ENCODE measurements at places on chromosomes 3 and 15.

DNA sequence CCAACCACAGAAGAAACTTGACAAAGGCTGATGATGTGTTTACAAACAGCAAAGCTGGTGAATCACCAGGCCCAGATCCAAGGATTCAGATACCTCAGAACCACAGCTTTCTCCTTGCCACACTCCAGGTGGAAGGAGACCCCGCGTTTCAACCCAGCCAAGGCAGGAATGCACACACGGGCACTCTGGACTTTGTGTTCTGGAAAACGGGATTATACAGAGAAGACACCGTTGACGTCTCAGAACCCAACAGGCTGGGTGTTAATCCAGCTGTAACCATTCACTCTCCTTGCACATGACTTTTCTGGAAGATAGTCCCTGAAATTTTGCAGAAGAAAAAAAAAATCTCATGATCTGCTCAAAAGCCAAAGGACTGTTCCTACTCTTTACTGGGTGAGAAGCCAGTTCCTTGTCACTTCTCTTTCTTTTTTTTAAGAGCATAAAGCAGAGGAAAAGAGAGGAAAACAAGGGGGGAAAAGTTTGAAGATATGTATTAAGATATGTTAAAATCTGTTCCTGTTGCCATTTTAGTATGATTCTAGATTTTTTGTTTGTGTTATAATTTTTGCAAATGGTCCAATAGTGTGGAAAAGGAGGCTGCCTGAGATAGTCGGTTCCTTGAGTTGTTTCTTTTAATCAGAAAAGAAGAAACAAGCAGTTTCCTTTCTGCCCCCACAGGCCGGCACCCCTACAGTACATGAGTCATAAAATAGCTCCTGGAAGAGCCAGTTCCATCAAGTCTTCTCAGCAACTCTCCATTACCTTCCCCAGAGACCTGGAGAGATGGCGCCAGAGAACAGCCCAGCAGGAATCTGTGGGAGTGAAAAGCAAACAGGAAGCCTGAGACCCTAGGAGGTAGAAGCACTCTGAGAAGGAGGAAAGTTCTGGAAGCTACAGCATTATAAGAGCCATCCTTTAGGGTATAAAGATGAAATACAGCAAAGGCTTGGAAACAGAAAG, 73.1 kb downstream of the RORA start:
- no peak overlapping the region for H3K27ac ChIP-seq
- peaks cover 30% of the 10 kb centered on the region for H3K27me3 ChIP-seq
- DNase-seq, result no peak
- no peak overlapping the region for H3K4me3 ChIP-seq
- no peaks in the 10 kb centered on the region for H3K4me1 ChIP-seq

DNA sequence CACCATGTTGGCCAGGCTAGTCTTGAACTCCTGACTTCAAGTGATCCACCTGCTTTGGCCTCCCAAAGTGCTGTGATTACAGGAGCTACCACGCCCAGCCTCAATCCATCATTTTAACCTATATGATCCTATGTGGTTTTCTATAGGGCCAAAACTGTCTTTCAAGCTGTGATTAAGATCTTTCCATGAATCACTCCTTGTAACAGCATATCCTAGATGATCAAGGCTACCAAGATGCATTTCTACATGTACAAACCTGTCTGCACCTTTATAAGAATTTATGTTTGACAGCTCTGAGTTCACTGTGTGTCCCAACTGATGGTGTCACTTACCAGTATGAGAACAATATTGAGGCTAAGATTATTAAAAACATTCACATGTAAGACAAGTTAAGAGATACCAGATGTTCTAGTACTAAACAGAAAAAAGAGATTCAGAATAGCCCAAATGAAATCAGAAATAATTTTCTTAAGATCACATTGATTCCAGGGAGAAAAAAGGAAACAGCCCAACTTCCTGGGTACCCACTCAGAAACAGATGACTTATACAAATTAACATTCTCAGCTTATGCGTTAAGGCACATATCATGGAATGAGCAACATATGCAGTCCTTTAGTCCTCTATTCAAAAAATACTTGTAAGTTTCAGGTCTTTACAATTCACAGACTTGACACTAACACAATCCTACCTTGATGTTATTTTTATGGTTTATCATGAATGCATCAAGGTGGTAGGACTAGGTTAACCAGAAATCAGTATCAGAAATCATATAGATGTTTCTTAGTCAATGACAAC, 24.8 kb upstream of the PPIB start:
- no peak overlapping the region for H3K4me3 ChIP-seq
- H3K4me1 ChIP-seq, result peaks cover 3% of the 10 kb centered on the region
- no peak for DNase-seq

DNA sequence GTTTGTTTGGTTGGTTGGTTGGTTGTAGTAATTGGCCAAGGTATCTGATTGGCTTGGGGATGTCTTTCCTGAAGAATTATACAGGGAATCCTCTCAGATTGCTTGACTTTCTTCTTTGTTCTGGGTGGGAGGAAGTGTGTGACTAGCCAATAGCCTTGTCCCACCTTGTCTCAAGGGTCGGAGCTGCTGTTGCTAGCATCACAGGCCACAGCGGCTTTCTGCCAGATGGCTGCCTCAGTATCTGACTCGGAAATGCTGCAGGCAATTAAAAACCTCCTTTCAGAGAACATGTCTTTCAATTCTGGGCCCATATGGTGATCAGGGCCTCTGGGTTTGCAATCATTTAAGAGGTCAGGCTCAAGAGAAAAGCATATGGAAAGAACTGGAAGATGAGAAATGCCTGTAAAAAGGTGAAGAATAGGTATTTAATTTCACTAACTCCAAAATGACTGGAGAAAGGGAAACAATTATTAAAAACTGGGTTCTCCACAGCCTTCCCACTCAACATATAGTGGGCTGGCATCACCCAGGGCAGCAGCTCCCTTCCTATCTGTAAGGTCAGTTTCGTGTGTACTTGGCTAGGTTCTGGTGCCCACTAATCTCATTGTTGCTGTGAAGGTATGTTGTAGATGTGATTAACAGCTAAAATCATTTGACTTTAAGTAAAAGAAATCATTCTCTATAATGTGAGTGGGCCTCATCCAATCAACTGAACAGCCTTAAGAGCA, 32.4 kb downstream of the TGFBR2 start:
- H3K27me3 ChIP-seq, result no peaks in the 10 kb centered on the region
- peaks cover 99% of the 10 kb centered on the region for H3K4me1 ChIP-seq
- peak overlapping the region; percentile 29 for H3K4me3 ChIP-seq
- DNase-seq, result no peak
- H3K27ac ChIP-seq, result peak overlapping the region; percentile 93

DNA sequence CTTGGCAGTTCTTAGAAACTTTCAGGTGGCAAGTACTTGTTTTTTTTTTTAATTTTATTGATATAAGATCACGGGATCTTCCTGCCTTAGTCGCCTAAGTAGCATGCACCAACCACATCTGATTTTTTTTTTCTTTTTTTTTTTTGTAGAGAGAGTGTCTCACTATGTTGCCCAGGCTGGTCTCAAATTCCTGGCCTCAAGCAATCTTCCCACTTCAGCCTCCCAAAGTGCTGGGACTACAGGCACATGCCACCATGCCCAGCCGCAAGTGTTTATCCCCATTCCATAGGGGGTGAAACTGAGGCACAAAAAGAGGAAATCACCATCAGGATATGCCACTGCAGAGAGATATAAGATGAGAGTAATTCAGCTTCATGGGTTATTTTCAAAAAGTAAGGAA, 102.9 kb downstream of the IGF2BP2 start:
- no peaks in the 10 kb centered on the region for H3K36me3 ChIP-seq
- no peak for DNase-seq
- H3K27ac ChIP-seq, result no peak overlapping the region
- no peak overlapping the region for H3K4me3 ChIP-seq

DNA sequence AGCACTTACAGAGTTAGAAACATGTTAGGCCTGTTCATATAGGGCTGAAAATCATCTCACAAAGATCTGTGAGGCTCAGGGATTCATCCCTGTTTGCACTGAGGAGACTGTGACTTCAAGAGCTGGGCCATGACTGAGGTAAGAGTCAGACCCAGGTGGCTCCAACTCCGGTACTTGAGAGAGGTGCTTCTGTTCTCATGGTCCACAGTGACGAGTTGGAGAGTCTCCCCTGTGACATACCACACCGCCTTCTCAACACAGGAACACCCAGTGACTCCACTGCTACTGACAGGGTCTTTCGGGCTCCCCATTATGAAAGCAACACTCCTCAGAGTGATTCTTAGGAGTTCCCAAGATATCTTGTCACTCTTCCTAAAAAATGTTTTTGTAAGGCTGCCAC, 27.4 kb downstream of the FSTL1 start:
- H3K36me3 ChIP-seq, result no peaks in the 10 kb centered on the region
- no peak overlapping the region for H3K27ac ChIP-seq
- no peak for DNase-seq
- H3K4me3 ChIP-seq, result no peak overlapping the region
- peaks cover 4% of the 10 kb centered on the region for H3K4me1 ChIP-seq

- no peak overlapping the region for H3K27ac ChIP-seq
- H3K4me1 ChIP-seq, result no peaks in the 10 kb centered on the region
- H3K36me3 ChIP-seq, result no peaks in the 10 kb centered on the region
- H3K27me3 ChIP-seq, result peaks cover 5% of the 10 kb centered on the region
Measured at GRCh38 chr3:108420926-108421325, 89.5 kb downstream of the MYH15 start.

- peaks cover 32% of the 10 kb centered on the region for H3K27me3 ChIP-seq
- H3K27ac ChIP-seq, result no peak overlapping the region
- H3K36me3 ChIP-seq, result no peaks in the 10 kb centered on the region
- no peak for DNase-seq
- H3K4me1 ChIP-seq, result no peaks in the 10 kb centered on the region
Measured at GRCh38 chr15:68541743-68542142, 37.0 kb upstream of the CORO2B start.

- H3K36me3 ChIP-seq, result no peaks in the 10 kb centered on the region
- no peak for DNase-seq
- H3K27me3 ChIP-seq, result no peaks in the 10 kb centered on the region
- no peak overlapping the region for H3K27ac ChIP-seq
Measured at GRCh38 chr3:118347396-118348168, 687.1 kb downstream of the IGSF11 start.

- H3K4me1 ChIP-seq, result no peaks in the 10 kb centered on the region
- no peak overlapping the region for H3K4me3 ChIP-seq
- H3K27ac ChIP-seq, result no peak overlapping the region
- DNase-seq, result no peak
- no peaks in the 10 kb centered on the region for H3K36me3 ChIP-seq
- no peaks in the 10 kb centered on the region for H3K27me3 ChIP-seq
Measured at GRCh38 chr3:8173892-8174291, 327.7 kb upstream of the LMCD1 start.

DNA sequence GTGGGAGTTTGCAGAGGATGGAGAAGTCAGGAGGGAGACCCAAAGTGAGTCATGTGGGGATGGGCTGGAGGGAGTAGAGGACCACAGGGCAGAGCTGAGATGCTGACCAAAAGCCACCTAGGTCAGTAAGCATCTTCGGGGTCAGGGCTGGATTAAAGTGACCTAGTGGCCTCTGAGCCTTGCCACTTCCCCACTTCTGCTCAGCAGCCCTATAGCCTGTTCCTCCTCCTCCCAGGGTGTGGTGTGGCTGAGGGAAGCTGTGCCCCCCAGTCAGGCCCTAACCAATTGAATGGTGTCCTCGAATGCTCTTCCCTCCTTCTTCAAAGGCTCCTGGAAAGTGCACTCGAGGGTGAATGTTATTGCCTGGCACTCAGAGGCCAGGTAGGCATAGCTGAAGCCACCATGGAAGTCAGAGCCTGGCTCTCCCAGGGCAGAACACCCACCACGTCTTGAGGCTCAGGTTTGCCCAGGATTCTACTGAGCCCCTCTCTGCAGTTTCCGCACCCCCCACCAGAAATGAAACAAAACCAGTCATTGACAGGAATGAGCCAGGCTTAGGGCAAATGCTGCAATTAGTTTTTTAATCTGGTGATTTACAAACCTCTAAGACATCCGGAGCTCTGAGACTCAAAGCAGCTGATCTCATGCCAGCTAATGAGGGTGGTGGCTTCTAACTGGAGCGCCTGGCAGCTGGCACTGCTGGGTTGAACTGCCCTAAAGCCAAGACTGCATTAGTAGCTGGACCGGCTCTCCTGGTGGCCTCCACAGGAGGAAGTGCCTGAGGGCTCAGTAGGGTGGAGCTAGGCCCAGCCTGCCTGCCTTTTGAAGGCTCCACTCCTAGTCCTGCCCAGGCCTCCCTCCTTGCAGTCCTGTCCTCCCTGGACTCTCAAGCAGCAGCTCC, 26.0 kb upstream of the VIPR1 start:
- no peak for DNase-seq
- H3K27ac ChIP-seq, result no peak overlapping the region
- H3K4me3 ChIP-seq, result no peak overlapping the region
- peaks cover 46% of the 10 kb centered on the region for H3K27me3 ChIP-seq

DNA sequence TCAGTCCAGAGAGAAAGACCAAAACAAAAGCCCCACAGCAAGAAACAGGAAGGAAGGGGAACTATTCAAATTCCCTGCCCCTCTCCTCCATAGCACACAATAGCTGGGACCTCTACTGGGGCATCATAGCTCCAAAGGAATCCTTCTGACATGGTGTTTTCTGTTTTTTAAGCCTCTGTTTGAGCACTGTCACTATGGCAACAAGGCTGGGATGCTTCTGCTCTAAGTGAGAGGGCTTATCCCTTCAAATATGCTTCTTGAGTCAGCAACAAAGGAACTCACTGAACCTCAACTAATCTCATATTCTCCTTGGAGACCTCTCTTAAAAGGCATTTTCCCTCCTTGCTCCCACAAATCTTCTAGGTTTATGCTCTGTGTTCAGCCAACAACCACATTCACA, 40.5 kb downstream of the MYLK start:
- no peaks in the 10 kb centered on the region for H3K36me3 ChIP-seq
- peaks cover 4% of the 10 kb centered on the region for H3K27me3 ChIP-seq
- no peaks in the 10 kb centered on the region for H3K4me1 ChIP-seq
- H3K27ac ChIP-seq, result no peak overlapping the region
- no peak overlapping the region for H3K4me3 ChIP-seq

- peaks cover 16% of the 10 kb centered on the region for H3K27me3 ChIP-seq
- no peak overlapping the region for H3K4me3 ChIP-seq
- peaks cover 29% of the 10 kb centered on the region for H3K4me1 ChIP-seq
- peak overlapping the region; percentile 70 for H3K27ac ChIP-seq
- DNase-seq, result no peak
- H3K36me3 ChIP-seq, result no peaks in the 10 kb centered on the region
Measured at GRCh38 chr3:119352863-119353527, 58.8 kb downstream of the ARHGAP31 start.

GRCh38 chr3:43405888-43406642, 119.7 kb downstream of the SNRK start:
- H3K4me1 ChIP-seq, result peaks cover 3% of the 10 kb centered on the region
- no peak overlapping the region for H3K4me3 ChIP-seq
- no peak for DNase-seq
- H3K27me3 ChIP-seq, result peaks cover 3% of the 10 kb centered on the region
- H3K36me3 ChIP-seq, result no peaks in the 10 kb centered on the region
- no peak overlapping the region for H3K27ac ChIP-seq

- H3K36me3 ChIP-seq, result no peaks in the 10 kb centered on the region
- no peak overlapping the region for H3K27ac ChIP-seq
- DNase-seq, result no peak
- no peaks in the 10 kb centered on the region for H3K4me1 ChIP-seq
- H3K4me3 ChIP-seq, result no peak overlapping the region
Measured at GRCh38 chr3:26353097-26353496, 269.5 kb upstream of the LRRC3B start.

GRCh38 chr15:96869122-96869521, 538.6 kb downstream of the NR2F2 start:
- no peak for DNase-seq
- no peaks in the 10 kb centered on the region for H3K36me3 ChIP-seq
- H3K27me3 ChIP-seq, result no peaks in the 10 kb centered on the region
- H3K4me1 ChIP-seq, result no peaks in the 10 kb centered on the region
